SJSA1 (cell line): ENCODE measurements at places on chromosomes 3 and 15.

- no peak overlapping the region for H3K27ac ChIP-seq
- H3K27me3 ChIP-seq = no peaks in the 10 kb centered on the region
- no peak overlapping the region for H3K4me3 ChIP-seq
- H3K4me1 ChIP-seq = no peaks in the 10 kb centered on the region
Observed at GRCh38 chr3:78540485-78540884, 1227.3 kb downstream of the ROBO1 start.

- peak overlapping the region; percentile 62 for H3K27ac ChIP-seq
- DNase-seq = peak; percentile 38
- H3K27me3 ChIP-seq = no peaks in the 10 kb centered on the region
Observed at GRCh38 chr3:132445817-132446216, 28.5 kb downstream of the DNAJC13 start.

DNA sequence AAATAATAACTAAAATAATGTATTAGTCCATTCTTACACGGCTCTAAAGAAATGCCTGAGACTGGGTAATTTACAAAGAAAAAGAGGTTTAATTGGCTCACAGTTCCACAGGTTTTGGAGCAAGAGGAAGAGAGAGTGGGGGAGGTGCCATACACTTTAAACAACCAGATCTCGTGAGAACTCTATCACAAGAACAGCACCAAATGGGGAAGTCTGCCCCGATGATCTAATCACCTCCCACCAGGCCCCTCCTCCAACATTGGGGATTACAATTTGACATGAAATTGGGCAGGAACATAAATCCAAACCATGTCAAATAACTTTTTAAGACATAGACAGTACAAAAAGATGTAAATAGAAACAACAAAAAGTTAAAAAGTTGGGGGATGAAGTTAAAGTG, 63.2 kb downstream of the ILDR1 start:
- H3K36me3 ChIP-seq = no peaks in the 10 kb centered on the region
- DNase-seq = no peak
- no peaks in the 10 kb centered on the region for H3K27me3 ChIP-seq

- no peak for DNase-seq
- H3K4me1 ChIP-seq = no peaks in the 10 kb centered on the region
- H3K27ac ChIP-seq = no peak overlapping the region
- H3K36me3 ChIP-seq = no peaks in the 10 kb centered on the region
Observed at GRCh38 chr3:10453431-10454163, 51.8 kb downstream of the ATP2B2 start.

GRCh38 chr3:138785951-138786350, 48.8 kb downstream of the PIK3CB start:
- H3K4me3 ChIP-seq = no peak overlapping the region
- no peak for DNase-seq
- H3K36me3 ChIP-seq = no peaks in the 10 kb centered on the region
- H3K27me3 ChIP-seq = no peaks in the 10 kb centered on the region

DNA sequence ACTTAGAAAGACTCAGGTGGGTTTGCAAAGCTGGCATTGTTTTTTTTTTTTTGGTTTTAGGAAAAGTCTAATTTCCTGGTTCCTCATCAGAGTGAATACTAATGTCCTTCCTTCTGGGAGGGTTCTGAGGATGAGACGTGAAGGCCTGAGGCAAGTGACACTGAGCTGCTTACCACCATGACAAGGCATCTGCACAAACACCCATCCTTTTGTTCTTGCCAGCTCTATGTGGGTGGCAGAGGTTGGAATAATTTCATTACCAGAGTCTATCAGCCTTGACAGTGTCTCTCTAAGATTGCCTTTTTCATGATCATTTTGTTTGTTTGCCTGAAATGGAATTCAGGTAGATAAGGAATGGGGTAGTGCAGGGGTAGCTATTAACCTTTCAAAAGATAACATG, 17.1 kb downstream of the RTP4 start:
- peaks cover 9% of the 10 kb centered on the region for H3K4me1 ChIP-seq
- no peaks in the 10 kb centered on the region for H3K27me3 ChIP-seq
- no peak for DNase-seq
- H3K27ac ChIP-seq = no peak overlapping the region
- H3K36me3 ChIP-seq = no peaks in the 10 kb centered on the region
- no peak overlapping the region for H3K4me3 ChIP-seq

- H3K4me1 ChIP-seq = peaks cover 18% of the 10 kb centered on the region; the same call in 1 of the 2 replicates
- no peak within 1 kb of the TSS for H3K27ac ChIP-seq
- H3K36me3 ChIP-seq = no peaks in the 10 kb centered on the region
- peak within 1 kb of the TSS; percentile 62 for H3K4me3 ChIP-seq
Observed at GRCh38 chr15:47717036-47717612, at the start of gene SEMA6D. Gene SEMA6D, plus strand, starts transcription at chr15:47717505. Its CDS starts 42,294 bp downstream, at chr15:47759799.

- no peaks in the 10 kb centered on the region for H3K36me3 ChIP-seq
- no peak for DNase-seq
- no peak overlapping the region for H3K4me3 ChIP-seq
- H3K27me3 ChIP-seq = no peaks in the 10 kb centered on the region
- no peak overlapping the region for H3K27ac ChIP-seq
Observed at GRCh38 chr3:112767177-112767576, 79.5 kb downstream of the CD200R1L start.

DNA sequence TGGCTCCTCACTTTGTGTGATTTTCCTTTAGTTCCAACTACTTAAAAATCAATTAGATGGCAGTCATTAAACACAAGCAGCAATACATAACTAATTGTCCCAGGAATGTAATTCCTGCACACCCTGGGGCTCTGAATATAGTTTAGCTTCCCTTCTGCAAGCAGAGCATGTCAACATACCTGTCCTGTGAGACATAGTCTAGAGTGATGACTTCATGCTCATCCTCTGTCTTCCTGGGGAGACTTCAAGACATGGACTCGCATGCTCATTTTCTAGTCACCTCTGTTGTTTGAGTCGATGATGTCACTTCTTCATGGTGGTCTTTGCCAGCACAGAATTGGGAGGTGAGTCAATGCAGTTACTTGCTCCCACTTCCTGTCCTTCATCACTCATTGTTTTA, 15.7 kb downstream of the C3orf52 start:
- peak; percentile 89 for DNase-seq
- H3K27me3 ChIP-seq = no peaks in the 10 kb centered on the region
- peaks cover 58% of the 10 kb centered on the region for H3K36me3 ChIP-seq
- H3K27ac ChIP-seq = peak overlapping the region; percentile 74
- peaks cover 30% of the 10 kb centered on the region for H3K4me1 ChIP-seq
- H3K4me3 ChIP-seq = no peak overlapping the region

DNA sequence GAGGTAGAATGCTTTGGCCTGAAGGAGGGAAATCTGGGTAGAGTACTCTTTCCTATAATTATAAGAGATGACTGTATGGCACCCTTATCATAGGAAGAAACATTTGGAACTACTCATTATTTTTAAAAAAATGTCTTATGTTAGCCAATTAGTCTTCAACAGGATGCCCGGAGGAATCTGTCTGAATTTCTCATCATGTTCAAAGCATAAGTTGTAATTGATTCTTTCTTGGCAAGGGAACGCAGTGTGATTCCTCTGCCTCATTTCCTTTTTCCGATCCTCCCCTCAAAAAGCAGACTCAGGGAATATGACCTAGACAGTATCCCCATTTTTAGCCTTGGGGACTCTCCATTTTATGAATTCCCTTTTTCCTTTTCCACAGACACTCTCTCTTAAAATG, 165.1 kb downstream of the IL5RA start:
- H3K36me3 ChIP-seq = no peaks in the 10 kb centered on the region
- no peaks in the 10 kb centered on the region for H3K27me3 ChIP-seq
- H3K4me1 ChIP-seq = no peaks in the 10 kb centered on the region
- H3K27ac ChIP-seq = no peak overlapping the region
- no peak for DNase-seq
- no peak overlapping the region for H3K4me3 ChIP-seq

GRCh38 chr3:67863869-67864268, 209.5 kb upstream of the SUCLG2 start:
- no peaks in the 10 kb centered on the region for H3K27me3 ChIP-seq
- no peaks in the 10 kb centered on the region for H3K4me1 ChIP-seq
- H3K27ac ChIP-seq = no peak overlapping the region
- H3K4me3 ChIP-seq = no peak overlapping the region
- DNase-seq = no peak

DNA sequence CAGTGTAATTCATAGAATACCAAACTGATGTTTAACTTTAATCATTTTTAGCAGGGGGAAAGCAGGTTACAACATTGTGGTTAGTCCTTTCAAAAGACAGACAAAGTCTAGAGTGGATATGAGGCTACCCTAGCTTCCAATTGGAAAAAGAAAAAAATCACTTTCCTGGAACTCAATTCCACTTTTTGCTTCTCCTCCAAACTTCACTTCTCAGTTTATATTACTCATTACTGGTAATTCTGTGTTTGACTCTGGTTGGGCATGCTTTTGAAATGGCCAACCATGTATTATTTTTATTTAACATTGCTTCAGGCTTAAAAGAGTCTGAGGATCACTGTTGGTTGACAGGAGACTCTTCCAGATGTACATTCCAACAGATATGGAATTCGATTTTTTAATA, 84.8 kb downstream of the RAP2B start:
- no peaks in the 10 kb centered on the region for H3K27me3 ChIP-seq
- H3K4me3 ChIP-seq = no peak overlapping the region
- H3K27ac ChIP-seq = no peak overlapping the region; the same call in 1 of the 2 replicates
- H3K4me1 ChIP-seq = peaks cover 19% of the 10 kb centered on the region
- no peaks in the 10 kb centered on the region for H3K36me3 ChIP-seq

DNA sequence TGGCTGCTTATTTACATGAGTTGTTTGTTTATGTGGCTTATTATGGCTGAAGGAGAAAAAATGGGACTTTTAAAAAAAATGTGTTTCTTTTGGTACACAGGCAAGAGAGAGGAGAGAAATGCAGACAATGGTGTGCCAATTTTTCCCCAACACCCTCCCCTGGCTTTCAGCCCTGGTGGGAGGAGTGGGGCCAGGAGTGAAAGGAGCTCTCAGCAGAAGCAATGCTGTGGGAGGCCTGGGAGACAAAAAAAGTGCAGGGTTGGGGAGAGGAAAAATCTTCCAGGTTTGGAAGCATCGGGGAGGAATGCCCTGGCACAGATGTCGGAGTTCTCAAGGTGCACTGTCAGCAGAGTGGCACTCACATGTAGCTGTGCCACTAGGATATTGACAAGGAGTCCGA, 117.7 kb upstream of the FOXB1 start:
- no peak overlapping the region for H3K4me3 ChIP-seq
- no peak overlapping the region for H3K27ac ChIP-seq
- no peaks in the 10 kb centered on the region for H3K36me3 ChIP-seq
- peaks cover 12% of the 10 kb centered on the region for H3K4me1 ChIP-seq
- no peaks in the 10 kb centered on the region for H3K27me3 ChIP-seq
- no peak for DNase-seq

DNA sequence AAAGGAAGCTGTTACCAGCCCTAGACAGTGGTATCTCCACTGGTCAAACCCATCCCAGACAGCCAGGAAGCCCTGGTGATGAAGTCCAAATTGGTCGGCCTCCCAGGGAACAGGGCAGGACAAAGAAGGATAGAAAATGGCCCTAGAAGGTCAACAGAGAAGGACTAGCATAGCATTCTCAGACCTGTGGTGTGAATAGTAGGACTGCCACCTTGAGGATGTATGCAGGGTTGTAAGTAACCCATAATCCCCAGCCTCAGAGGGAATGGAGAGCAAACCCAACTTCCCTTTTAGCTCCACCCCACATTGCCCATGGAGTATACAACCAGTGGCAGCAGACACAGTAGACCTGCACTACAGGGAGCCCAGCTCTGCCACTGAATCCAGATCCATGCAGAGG, 68.6 kb upstream of the EIF1B start:
- DNase-seq = no peak
- no peaks in the 10 kb centered on the region for H3K36me3 ChIP-seq
- H3K4me3 ChIP-seq = no peak overlapping the region
- H3K27ac ChIP-seq = no peak overlapping the region
- no peaks in the 10 kb centered on the region for H3K27me3 ChIP-seq

- no peak overlapping the region for H3K4me3 ChIP-seq
- peaks cover 10% of the 10 kb centered on the region for H3K4me1 ChIP-seq
- H3K36me3 ChIP-seq = peaks cover 22% of the 10 kb centered on the region
Observed at GRCh38 chr15:58666957-58667356, 82.5 kb downstream of the ADAM10 start.

GRCh38 chr15:94968133-94968532, 736.8 kb downstream of the MCTP2 start:
- no peak for DNase-seq
- no peaks in the 10 kb centered on the region for H3K36me3 ChIP-seq
- no peaks in the 10 kb centered on the region for H3K4me1 ChIP-seq

- no peaks in the 10 kb centered on the region for H3K27me3 ChIP-seq
- no peak overlapping the region for H3K4me3 ChIP-seq
- H3K4me1 ChIP-seq = no peaks in the 10 kb centered on the region
- H3K27ac ChIP-seq = no peak overlapping the region
- DNase-seq = no peak
Observed at GRCh38 chr3:38396861-38397260, 50.3 kb downstream of the XYLB start.

DNA sequence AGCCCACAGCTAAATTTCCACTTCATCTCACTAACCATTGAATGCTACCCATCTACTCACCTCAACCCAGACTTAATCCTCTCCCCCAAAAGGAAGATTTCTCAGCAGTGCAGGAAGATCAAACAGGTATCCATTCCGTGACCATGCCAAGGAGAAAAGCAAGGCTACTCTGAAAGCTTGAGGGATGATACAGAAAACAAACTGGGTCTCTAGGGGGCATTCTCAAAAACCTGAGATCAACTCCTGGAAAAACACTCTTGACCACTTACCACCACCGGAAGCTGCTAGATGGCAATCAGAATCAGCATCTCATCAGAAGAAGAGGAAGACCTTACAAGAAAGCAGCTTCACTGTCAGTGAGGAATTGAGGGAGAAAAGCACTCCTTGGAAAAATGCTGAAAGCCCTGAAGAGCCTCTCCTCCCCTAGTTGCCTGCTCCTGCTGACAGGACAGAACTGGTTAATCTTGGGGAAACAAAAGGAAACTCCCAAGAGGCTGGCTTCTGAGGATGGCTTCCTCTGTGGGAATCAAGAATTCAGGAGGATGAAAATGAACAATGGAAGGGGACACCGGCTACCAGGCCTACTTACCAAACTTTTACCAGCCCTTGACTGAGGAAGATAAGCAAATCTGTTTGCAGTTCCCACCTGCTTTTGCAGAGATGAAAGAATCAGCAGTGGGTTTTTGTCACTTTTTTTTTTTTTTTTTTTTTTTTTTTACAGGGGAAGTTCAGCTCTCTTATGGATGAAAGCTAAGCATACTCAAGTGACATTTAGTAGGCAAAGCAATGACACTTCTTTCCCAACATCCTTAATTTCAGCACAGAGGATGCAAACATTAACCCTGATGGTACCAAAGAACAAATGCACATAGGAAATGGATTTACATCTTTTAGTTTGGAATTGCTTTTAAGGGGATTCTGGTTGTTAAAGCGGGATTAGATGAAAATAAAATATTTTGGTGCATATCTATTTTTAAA, at the start of gene ATP8B4:
ATP8B4 (minus strand) TSS at position 171 of the 978 bp plus-strand sequence. CDS start 12,267 bp downstream, outside the sequence.
- H3K4me1 ChIP-seq = no peaks in the 10 kb centered on the region
- H3K36me3 ChIP-seq = no peaks in the 10 kb centered on the region
- H3K27me3 ChIP-seq = no peaks in the 10 kb centered on the region
- DNase-seq = no peak
- no peak within 1 kb of the TSS for H3K4me3 ChIP-seq

GRCh38 chr3:123406598-123406997, 42.3 kb downstream of the ADCY5 start:
- H3K27ac ChIP-seq = no peak overlapping the region
- no peaks in the 10 kb centered on the region for H3K4me1 ChIP-seq
- H3K4me3 ChIP-seq = no peak overlapping the region
- no peaks in the 10 kb centered on the region for H3K27me3 ChIP-seq
- no peak for DNase-seq
